ENCODE measurements at places on chromosomes 16 and 17.

DNA sequence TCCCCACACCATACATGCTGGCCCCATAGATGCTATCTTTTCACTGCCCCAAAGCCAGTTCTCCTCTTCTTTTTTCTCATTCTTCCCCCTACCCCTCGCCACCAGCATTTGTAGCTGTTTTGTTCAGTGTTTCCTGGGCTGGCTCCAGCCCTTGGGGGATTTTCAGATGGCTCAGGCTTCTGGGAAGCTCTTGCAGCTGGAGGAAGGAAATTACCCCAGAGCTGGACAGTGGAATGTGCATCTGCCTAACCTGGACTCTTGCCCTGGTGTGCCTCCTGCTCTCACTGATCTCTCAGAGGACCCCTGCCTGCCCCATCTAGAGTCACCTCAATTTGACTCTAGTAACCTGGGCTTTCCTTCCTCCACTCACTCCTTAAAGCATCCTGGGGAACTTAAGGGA is 82.8 kb downstream of the MYH13 start:
- DNase-seq: no peak

DNA sequence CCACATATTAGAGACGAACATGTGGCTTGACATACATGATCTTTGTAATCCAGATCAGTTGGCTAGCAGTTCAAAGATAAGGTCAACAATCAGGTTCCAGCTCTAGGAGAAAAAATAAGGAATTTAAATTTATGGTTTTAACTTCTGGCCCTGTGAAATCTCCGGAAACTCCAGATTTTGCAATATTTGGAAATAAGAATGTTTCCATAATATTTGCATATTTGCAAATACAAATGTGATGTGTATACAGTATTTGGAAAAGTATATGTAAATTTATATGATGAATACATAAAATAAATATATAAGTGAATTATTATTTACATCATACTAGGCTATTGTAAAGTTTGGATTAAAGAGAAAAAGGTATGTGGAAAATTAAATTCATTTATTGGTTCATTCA is 97.1 kb downstream of the KCNJ2 start:
- no peak for DNase-seq

- DNase-seq: no peak
These were observed 43.8 kb upstream of the ACSM2B start for GRCh38 chr16:20620003-20620402.

GRCh38 chr16:49575346-49576172 is 202.0 kb downstream of the C16orf78 start:
- DNase-seq: no peak

- peak; percentile 39 for DNase-seq
These were observed 23.7 kb downstream of the HELZ start for GRCh38 chr17:67221062-67221998.

DNA sequence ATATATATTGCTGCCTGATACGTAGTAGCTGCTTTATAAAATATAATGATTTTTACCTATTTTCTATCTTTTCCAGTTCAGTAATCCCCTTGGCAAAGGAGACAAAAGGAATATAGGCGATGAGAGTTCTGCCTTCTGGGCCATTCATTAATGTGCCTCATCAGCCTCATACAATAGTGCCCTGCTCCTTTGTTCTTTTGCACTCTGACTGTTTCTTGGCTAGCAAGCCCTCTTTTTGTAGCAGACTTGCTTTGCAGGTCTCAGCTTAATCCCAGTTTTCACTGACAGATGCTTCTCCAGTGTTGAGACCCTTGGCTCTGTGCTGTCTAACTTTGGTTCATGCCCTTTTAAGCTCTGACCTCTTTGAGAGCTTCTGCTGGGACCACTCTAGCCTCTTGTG is 10.4 kb downstream of the HSD17B2 start:
- DNase-seq: no peak

- DNase-seq: no peak
These were observed 51.8 kb downstream of the VAC14 start for GRCh38 chr16:70749006-70749678.

DNA sequence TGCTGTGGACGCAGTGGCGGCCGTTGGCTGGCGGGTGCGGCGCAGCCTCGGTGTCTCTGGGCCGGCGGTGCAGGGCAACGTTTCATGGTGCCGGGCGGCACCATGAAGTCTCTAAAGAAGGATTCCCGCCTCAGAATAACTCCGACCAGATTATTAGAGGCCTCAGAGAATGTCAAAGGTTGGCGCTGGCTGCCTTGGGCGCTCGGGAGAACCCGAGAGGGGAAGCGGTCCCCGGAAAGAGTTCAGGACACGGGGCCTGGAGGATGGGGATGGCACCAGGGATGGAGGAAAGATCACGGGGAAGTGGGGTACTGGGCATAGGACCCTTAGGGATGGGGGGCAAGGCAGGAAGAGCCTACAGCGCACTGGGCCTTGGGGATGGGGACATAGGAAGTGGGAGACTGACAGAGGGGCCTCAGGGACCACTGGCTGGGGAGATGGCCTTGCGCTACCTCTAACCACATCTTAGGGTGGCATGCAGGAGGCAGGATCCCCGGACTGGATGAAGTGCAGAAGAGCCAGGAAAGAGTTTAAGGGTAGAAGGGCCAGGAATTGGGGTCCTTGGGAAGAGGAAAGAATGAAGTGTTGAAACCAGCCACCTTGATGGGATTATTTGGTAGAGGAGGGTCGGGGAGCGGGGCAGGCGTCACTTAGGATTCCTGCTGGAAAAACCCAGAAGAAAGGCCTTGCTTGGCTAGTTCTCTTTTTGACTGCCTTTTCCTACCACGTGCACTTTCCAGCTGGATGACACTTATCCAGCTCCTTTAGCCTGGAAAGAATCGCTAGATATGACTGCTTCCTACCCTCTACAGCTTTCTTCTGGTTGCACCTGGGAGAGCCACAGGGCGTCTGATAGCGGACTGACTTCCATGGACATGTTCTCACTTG is 578 bp downstream of the MYCBPAP start:
- DNase-seq: no peak

DNA sequence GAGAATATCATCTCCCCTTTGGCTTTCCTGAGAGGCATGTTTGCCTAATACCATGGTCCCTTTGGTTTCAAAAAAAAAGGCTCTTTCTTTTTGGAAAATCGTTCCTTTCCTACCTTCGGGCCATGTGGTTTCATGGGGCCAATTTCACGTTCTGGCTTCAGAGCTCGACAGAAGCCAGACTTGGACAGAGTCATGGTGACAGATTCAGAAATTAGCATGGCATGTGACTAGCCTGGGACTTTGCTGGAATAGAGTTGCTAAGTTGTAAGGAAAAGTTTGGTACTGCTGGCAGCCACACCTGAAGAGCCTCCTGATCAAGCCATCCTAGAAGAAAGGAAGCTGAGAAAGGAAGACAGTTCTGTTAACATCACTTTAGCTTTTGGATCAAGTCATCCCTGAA is 2.4 kb upstream of the VWA3A start:
- no peak for DNase-seq

- no peak for DNase-seq
These were observed 1.9 kb upstream of the WWOX start for GRCh38 chr16:78097548-78097947.

DNA sequence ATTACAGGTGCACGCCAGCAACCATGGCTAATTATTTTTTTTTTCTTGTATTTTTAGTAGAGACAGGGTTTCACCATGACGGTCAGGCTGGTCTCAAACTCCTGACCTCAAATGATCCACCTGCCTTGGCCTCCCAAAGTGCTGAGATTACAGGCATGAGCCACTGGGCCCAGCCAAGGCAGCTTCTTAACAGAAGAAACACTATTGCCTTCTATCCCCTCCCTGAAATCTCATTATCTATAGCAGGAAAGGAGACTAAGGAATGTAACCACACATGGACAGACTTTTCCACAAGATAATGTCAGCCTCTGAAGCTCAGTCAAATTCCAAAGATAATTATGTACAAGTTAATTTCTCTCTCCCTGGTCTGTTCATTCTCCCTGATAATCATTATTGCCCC is 5.7 kb upstream of the ZP2 start:
- no peak for DNase-seq

DNA sequence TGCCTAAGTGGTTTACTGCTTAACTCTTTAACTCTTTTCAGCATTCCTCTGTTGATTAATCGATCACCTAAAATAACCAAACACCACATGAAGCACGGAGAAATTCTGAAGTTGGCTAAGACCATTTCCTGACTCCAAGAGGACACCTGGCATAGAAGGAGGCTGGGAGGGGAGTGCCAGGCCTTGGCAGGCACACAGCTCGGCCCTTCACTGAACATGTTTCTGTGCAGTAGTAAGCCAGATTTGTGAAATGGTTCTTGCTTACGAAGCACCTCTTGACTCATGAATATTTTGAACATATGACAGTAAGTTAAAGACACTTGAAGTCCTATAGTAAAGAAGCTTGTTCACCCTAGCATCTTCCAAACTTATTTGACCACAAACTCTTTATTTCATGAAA is 82.3 kb downstream of the FOXL1 start:
- no peak for DNase-seq

DNA sequence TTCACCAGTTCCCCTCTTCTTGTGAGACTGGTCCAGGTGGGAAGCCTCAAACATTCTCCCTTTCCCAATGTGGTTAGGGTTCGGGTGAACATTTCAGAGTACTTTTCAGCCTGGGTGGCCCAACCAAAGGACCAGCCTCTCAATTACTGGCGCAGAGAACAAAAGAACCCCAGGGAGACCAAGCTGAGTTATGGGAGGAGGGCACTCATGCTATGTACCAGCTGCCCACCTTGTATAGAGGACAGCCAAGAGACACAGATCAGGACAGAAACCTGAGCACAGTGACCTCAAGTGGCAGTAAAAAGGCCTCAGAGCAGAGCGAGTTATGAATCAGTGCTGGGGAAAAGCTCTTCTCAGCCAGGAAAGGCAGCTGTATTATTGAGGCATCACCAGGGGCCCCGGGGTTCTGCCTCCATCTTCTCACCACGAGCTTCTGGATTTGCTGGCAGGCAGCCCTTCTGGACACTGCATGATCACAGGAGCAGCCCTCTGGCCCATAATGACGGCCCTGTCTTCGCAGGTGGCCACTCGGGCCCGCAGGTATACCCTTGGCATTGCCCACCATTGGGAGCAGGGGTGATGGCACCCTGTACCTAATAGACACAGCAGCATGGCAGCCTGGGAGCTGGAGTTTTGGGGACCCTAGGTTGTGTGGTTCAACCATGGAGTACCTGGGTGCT is 3.8 kb downstream of the G6PC3 start:
- no peak for DNase-seq

DNA sequence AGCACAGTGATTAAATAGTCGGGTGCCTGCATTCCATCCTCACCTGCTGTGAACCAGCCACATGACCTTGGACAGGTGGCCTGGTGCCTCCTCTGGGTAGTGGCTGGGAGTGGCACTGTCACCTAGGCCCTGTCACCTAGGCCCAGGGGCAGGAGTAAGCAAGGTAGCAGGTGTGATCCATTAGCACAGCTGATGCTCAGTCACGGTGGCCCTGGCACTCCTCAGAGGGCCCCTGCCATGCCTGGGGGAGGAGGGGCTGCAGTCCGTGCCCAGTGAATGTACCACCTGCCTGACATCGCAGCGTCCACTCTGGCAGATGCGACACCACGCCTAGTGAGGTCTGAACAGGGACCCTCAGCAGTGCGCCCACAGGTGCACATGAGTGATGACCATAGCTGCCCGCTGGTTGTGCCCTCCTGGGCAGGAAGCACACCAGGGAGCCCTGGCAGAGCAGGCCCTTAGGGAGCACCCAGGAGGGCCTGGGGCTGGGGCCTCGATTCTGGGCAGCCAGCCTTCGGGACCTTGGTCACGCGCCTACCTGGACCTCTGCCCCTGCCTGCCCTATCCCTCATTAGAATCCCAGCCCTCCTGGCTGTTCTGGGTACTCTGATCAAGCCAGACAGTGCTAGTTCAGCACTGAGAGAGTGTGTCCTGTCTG is 33.1 kb upstream of the CRISPLD2 start:
- DNase-seq: no peak

GRCh38 chr16:1027501-1027815 is 45.1 kb upstream of the SSTR5 start:
- no peak for DNase-seq

DNA sequence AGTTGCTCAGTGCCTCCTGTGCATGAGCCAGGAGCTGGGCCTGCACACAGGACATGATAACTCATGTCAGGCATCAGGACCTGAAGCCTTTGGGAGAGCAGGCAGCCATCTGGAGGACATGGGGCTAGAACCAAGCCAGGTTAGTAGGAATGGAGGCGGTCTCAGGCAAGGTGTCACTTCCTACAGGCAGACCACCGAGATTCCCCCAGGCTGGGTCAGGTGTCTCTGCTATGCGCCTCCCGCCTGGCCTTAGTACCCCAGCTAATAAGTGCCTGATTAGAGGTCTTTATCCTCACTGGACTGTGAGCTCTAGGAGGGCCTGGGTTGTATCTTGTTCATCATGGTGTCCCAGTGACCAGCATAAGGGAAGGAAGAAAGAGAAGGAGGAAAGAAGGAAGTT is 15.6 kb downstream of the SAMD14 start:
- no peak for DNase-seq

GRCh38 chr17:82752371-82753200 is 721 bp downstream of the TBCD start:
- DNase-seq: peak; percentile 12

- DNase-seq: no peak
These were observed 114.2 kb downstream of the METRNL start for GRCh38 chr17:83193336-83194185.

DNA sequence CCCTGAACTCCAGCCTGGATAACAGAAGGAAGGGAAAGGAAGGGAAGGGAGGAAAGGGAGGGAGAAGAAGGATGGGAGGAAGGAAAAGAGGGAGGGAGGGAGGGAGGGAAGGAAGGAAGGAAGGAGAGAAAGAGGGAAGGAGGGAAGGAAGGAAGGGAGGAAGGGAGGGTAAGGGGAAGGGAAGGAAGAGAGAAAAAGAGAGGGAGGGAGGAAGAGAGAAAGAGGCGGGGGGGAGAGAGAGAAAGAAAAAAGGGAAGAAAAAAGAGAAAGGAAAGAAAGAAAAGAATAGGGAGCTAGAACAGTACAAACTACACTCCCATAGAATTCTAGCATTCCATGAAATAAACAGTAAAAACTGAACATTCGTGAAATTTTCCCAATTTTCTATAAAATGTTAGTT is 23.1 kb upstream of the TRIM37 start:
- DNase-seq: no peak

Data from cerebellar cortex (tissue), 1 donor.